ENCODE measurements at places on chromosomes 16 and 17.

- no peak for DNase-seq
These were observed 488.6 kb downstream of the HAPSTR1 start for GRCh38 chr16:9580025-9580424.

DNA sequence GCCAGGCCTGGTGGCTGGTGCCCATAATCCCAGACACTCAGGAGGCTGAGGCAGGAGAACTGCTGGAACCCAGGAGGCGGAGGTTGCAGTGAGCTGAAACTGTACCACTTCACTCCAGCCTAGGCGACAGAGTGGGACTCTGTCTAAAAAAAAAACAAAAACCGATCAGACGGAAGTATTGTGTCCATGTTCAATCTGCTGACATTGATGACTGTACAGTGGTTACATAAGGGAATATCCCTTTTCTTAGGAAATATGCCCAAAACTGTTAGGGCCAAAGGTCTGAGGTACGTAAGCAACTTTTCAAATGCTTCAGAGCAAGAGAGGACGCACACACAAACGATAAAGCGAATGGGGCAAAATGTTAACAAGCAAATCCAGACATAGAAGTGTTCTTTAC is 69.8 kb upstream of the DNAH17 start:
- DNase-seq: no peak

GRCh38 chr16:48246066-48246465 is 1.3 kb downstream of the ABCC11 start:
- no peak for DNase-seq

- DNase-seq: no peak
These were observed 23.4 kb downstream of the SMIM36 start for GRCh38 chr17:55487695-55488432.

DNA sequence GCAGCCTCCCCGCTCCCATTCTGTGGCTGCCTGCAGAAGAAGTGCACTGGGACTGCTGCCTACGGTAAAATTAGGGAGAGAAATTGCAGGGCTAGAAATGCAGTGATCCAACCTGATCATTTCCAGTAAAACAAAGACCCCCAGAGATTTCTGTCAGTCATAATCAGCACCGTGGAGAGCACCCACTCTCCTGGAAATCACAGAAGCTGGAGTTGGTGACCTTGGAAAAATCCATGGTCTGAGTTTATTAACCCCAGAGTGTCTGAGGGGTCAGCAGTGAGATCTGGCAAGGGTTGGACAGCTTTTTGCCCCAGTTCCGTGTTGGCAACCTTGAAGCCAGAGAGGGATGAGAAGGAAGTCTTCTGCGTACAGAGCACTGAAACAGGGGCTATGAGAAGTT is 7.8 kb downstream of the SYCE1L start:
- no peak for DNase-seq

- DNase-seq: no peak
These were observed 78.6 kb downstream of the CDK5R1 start for GRCh38 chr17:32565401-32565800.

GRCh38 chr16:47966325-47966724 is 189.5 kb downstream of the ABCC12 start:
- DNase-seq: no peak

Measured in G401 (cell line).